Effector memory CD4-positive, alpha-beta T cell (primary cell): ENCODE measurements at places on chromosomes 12 and 14.

GRCh38 chr12:701896-702539, 38.8 kb upstream of the NINJ2 start:
- DNase-seq, result no peak
- no peaks in the 10 kb centered on the region for H3K4me1 ChIP-seq
- H3K27ac ChIP-seq, result no peak overlapping the region
- no peak overlapping the region for H3K4me3 ChIP-seq
- H3K27me3 ChIP-seq, result no peaks in the 10 kb centered on the region

GRCh38 chr14:100540926-100541620, 46.1 kb downstream of the BEGAIN start:
- no peak overlapping the region for H3K27ac ChIP-seq
- H3K36me3 ChIP-seq, result no peaks in the 10 kb centered on the region
- DNase-seq, result no peak
- no peaks in the 10 kb centered on the region for H3K4me1 ChIP-seq

DNA sequence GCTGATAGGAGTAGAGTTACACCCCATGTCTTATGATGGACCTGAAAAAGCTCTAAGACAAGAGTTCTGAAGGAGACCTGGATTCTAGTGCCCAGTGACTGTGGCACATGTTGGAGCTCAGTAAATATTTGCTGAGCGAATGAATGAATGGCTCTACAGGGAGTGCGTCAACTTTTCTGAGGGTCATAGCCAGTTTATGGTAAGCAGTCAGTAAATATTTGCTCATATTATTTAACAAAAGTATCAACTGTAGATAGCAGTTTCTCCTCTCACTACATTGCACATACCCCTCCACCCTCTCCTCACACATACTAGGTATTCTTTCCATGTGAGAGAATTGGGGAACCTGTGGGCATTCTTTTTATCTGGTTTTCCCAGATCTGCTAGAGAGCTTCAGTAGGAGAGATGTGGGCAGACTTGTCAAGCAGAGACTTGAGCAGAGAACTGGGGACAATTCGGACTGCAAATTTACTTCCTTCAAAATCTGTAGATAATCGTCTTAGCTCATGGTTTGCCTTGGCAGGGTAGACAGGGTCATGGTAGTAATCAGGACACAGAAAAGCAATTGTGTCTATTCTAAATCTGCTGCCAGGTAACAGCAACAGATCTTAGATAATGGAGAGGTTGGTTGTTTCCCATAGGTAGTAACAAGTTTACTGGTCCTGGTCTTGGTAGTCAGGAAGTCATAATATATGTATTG, 5.7 kb downstream of the SLC4A8 start:
- no peak for DNase-seq
- H3K27me3 ChIP-seq, result no peaks in the 10 kb centered on the region
- no peak overlapping the region for H3K4me3 ChIP-seq
- no peak overlapping the region for H3K27ac ChIP-seq
- no peaks in the 10 kb centered on the region for H3K36me3 ChIP-seq

GRCh38 chr12:131694116-131694838, 16.6 kb upstream of the SFSWAP start:
- DNase-seq, result no peak
- no peak overlapping the region for H3K4me3 ChIP-seq
- no peaks in the 10 kb centered on the region for H3K36me3 ChIP-seq
- H3K4me1 ChIP-seq, result no peaks in the 10 kb centered on the region

DNA sequence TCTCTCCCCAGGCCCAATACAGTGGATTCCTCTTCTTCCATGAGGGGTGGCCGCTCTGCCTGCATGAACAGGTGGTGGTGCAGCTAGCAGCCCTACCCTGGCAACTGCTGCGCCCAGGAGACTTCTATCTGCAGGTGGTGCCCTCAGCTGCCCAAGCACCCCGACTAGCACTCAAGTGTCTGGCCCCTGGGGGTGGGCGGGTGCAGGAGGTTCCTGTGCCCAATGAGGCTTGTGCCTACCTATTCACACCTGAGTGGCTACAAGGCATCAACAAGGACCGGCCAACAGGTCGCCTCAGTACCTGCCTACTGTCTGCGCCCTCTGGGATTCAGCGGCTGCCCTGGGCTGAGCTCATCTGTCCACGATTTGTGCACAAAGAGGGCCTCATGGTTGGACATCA, 3.8 kb downstream of the ARHGEF40 start:
- H3K4me1 ChIP-seq, result peaks cover 28% of the 10 kb centered on the region
- peaks cover 29% of the 10 kb centered on the region for H3K27me3 ChIP-seq
- no peak overlapping the region for H3K27ac ChIP-seq
- H3K36me3 ChIP-seq, result no peaks in the 10 kb centered on the region
- no peak for DNase-seq

- H3K27ac ChIP-seq, result no peak overlapping the region
- H3K27me3 ChIP-seq, result no peaks in the 10 kb centered on the region
- no peaks in the 10 kb centered on the region for H3K36me3 ChIP-seq
- no peak for DNase-seq
- H3K4me3 ChIP-seq, result no peak overlapping the region
- no peaks in the 10 kb centered on the region for H3K4me1 ChIP-seq
These were observed 8.2 kb upstream of the NTS start for GRCh38 chr12:85865890-85866289.

DNA sequence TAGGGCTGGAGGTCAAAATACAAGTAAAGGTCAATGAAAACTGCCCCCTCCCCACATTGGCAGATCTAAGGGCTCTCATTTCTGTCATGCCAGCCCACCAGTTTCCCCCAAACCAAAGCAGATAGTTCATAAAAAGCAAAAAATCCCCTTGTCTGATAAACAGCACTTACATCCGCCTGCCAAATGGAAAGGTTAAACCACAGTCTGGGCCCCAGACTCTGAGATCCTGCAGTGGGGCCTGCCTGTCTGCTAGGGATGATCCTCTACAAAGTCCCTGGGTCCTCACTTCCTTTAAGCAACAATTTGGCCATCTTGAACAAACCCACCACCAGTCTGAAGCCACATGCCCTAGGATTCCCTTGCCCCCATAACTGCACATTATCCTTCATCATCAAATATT, 9.7 kb upstream of the RPS26 start:
- H3K27me3 ChIP-seq, result no peaks in the 10 kb centered on the region
- H3K36me3 ChIP-seq, result peaks cover 28% of the 10 kb centered on the region
- DNase-seq, result no peak
- no peak overlapping the region for H3K4me3 ChIP-seq

DNA sequence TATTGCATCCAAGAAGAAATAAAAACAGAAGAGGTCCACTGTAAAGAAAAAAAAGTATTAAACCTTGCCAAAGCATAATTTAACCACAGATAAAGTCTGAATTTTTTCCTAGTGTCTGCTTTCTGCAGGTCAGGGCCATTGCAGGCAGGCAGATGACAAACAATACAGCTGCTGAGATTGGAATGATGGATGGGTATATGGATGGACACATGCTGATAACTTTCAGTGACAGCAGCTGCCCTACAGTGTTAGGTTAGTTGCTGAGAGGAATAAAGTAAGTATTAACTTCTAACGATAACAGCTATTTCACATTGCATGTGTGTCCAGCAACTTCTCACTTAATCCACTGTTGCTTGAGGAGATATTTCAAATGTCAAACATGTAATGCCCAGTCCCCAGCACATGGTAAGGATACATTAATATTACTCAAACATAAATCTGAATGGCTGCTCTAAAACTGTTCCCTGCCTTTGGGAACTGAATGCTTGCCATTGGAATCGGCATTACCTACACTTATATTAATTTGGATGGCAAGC, 515.3 kb downstream of the RMST start:
- H3K4me1 ChIP-seq, result no peaks in the 10 kb centered on the region
- no peaks in the 10 kb centered on the region for H3K27me3 ChIP-seq
- no peak overlapping the region for H3K27ac ChIP-seq
- no peak overlapping the region for H3K4me3 ChIP-seq
- no peak for DNase-seq
- no peaks in the 10 kb centered on the region for H3K36me3 ChIP-seq

DNA sequence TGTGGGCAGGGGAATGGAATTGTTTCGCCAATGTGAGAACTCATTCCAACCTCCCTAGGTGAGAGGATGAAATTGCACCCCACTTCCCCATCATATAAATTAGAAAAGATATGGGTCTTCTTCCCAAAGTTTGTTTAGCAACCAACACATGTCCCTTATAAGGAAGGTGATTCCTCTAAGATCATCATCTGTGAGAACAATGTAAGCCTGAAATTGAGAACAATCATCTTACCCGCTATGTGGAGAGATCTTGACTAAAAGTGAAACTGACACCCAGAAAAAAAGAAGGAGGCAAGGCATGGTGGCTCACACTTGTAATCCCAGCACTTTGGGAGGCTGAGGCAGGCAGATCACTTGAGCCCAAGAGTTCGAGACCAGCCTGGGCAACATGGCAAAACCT, 173.2 kb upstream of the HMGA2 start:
- no peaks in the 10 kb centered on the region for H3K4me1 ChIP-seq
- H3K27ac ChIP-seq, result no peak overlapping the region
- H3K27me3 ChIP-seq, result peaks cover 2% of the 10 kb centered on the region

- H3K4me1 ChIP-seq, result no peaks in the 10 kb centered on the region
- no peak overlapping the region for H3K4me3 ChIP-seq
- no peak overlapping the region for H3K27ac ChIP-seq
- no peaks in the 10 kb centered on the region for H3K36me3 ChIP-seq
- H3K27me3 ChIP-seq, result no peaks in the 10 kb centered on the region
- no peak for DNase-seq
These were observed 60.7 kb upstream of the BCAT1 start for GRCh38 chr12:25009496-25010092.

DNA sequence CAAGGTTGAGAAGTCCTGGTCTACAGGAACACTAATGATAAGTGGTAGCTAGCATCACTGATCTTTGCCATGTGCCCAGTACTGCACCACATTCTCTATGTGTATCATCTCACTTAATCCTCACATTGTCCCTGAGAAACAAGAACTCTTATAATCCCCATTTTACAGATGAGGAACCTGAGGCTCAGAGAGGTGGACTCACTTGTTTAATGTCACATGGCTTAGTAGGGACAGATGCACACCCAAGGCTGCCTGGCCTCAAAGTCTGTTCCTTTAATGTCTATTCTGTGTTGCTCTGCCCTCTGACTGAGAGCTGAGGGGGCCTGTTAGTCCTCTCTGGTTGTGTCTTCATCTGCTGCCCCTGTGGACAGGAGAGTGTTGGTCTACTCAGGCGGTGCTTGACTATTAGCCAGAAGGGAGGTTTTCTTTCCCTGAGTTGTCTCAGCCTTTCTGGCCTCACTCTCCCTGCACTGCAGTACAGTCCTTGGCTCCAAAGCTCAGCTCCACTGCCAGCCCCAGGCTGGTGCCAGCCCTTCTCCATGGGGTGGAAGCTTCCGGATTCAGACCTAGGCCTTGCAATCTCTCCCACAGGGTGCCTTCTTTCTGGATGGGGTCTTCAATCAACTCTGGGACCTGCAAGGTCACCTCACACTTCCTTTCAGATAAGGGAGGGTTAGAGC, 4.9 kb upstream of the DYNLL1 start:
- H3K4me3 ChIP-seq, result no peak overlapping the region
- no peak for DNase-seq
- peaks cover 4% of the 10 kb centered on the region for H3K4me1 ChIP-seq

DNA sequence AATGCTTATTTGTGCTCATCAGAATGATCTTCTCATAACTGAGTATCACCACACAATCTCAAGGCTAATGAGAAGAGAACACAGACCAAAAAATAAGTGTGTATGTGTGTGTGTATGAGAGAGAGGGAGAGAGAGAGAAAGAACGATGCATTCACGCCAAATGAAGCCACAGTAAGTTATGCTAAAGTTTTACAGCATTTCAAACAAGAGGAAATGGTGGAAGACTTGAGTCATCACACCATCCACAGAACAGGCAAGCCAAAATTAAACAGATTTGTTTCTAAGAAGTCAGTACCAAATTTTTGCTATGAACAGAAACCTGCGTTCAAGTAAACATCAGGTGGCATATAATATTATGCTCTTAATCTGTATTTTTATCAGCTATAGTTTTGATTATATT, 141.2 kb downstream of the MED13L start:
- peaks cover 7% of the 10 kb centered on the region for H3K4me1 ChIP-seq
- H3K4me3 ChIP-seq, result no peak overlapping the region
- H3K27me3 ChIP-seq, result no peaks in the 10 kb centered on the region
- H3K27ac ChIP-seq, result no peak overlapping the region

DNA sequence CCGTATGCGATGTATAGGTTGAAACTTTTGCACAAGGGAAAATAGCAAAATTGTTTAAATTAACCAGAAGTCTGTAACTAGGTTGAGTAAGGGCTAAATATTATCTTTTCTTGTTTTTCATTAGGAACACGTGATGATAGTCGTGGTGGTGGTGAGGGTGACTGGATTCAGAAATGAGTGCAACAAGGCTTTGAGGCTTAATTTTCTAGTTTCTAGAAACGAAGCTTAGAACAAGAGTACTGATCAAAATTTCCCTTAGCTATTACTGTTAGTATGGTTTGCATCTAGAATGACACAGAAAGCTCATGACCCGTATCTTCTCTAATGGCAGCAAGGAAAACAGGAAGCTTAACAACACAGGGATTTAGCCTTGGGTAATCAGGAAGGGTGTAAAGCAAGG, 7.0 kb downstream of the SLIRP start:
- H3K27me3 ChIP-seq, result no peaks in the 10 kb centered on the region
- no peak for DNase-seq

- no peaks in the 10 kb centered on the region for H3K27me3 ChIP-seq
- H3K4me3 ChIP-seq, result peak overlapping the region; percentile 93
- H3K36me3 ChIP-seq, result peaks cover 12% of the 10 kb centered on the region
- H3K4me1 ChIP-seq, result peaks cover 36% of the 10 kb centered on the region
These were observed 614 bp upstream of the NACA start for GRCh38 chr12:56725723-56726102.

DNA sequence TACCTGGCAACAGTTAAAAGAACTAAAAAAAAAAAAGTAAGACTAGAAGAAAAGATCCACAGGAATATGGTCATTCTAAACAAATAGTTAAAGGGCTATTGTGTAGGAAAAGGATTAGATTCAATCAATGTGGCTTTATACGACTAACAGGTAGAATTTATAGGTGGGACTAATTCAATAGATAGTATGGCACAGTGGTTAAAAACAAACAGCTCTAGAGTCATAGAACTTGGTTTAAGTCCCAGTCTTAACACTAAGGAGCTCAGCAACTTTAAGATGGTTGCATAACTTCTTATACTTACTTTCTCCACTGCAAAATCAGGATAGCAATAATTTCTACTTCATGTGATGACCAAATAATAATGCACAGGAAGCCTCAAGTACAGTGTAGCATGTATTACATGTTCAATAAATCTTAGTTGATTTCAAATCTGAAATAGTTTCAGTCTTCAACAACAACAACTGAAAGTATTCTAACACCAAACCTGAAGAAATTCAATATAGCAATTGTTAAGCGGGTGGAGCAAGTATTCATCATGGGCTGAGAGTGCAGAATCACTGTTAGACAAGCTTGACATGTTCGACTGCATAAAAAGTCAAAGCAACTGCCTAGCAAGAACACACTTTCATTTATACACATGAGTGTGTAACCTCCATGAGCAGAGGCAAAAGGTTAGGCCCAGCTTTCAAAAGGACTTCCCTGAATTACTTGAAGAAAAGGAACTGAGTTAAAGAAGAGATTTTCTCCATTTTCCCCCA, 50.4 kb downstream of the ITPR2 start:
- no peaks in the 10 kb centered on the region for H3K4me1 ChIP-seq
- no peak overlapping the region for H3K27ac ChIP-seq
- H3K36me3 ChIP-seq, result peaks cover 4% of the 10 kb centered on the region
- no peaks in the 10 kb centered on the region for H3K27me3 ChIP-seq

GRCh38 chr12:4006743-4007142, 133.5 kb upstream of the PARP11 start:
- no peak overlapping the region for H3K27ac ChIP-seq
- H3K4me3 ChIP-seq, result no peak overlapping the region
- H3K27me3 ChIP-seq, result no peaks in the 10 kb centered on the region
